Natural killer cell treated with Interleukin-12 subunit alpha and Interleukin-12 subunit beta and Interleukin-15 and Interleukin-18, amount 100 ng/mL, for 72 hours (primary cell): ENCODE measurements at places on chromosomes 13 and 19.
A peak's percentile ranks its signal among the peaks of the same experiment; 100 is the strongest.

- DNase-seq: no peak
Observed at GRCh38 chr19:35352177-35352447, 4.4 kb downstream of the FFAR1 start.

GRCh38 chr19:13707915-13708314 lies 56.4 kb upstream of the MRI1 start:
- DNase-seq: no peak

DNA sequence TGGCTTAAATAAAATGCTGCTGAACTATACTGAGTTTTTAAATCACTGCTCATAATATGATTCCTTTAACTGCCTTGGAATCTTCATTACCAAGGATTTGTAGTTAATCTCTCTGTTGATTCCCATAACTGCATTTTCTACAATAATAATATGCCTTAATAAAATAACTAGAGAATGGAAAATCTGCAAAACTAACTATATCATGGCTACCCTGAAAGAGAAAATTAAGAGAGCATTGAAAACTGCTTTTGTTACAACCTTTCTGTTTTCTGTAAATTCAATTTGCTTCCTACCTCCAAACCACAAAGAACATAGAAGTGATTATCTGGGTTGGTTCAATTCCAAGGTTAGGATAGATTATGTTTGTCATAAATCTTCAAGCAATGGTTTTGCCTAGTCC lies 202.8 kb upstream of the ATXN8OS start:
- DNase-seq: no peak

DNA sequence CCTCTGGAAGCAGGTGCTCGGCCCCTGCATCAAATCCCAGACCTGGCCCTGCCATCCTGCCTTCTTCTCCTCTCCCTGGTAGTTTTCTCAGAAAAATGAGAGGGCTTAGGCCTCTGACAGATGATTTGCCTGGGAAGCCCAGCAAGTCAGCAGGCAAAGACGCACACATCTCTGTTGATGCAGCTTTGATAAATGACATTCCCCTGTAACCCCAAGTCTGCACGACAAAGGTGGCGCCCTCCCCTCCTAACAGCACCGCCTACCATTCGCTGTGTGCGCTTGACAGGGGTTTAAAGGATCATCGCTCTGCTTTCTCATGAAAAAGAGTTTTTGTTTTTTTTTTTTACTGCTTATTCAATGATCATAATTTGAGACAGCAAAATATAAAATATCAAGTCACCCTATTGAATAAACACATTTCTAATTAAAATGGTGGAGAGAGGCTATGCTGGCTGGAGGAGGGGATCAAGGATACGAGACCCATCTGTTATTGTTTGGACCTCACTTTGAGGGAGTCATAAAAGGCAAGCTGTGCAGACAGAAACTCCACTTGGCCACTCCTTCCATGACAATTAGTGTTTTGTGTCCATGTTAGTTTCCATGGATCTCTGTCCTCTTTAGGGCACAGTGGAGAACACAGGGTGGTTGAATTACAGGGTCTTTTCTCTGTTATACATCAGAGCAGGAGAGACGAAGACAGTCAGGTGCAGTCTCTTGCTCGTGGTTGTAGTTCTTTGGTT lies 126.1 kb downstream of the FGF9 start:
- DNase-seq: no peak

- no peak for DNase-seq
Observed at GRCh38 chr13:30810261-30810701, 74.9 kb downstream of the ALOX5AP start.

- no peak for DNase-seq
Observed at GRCh38 chr13:34360702-34361101, 542.8 kb downstream of the RFC3 start.

DNA sequence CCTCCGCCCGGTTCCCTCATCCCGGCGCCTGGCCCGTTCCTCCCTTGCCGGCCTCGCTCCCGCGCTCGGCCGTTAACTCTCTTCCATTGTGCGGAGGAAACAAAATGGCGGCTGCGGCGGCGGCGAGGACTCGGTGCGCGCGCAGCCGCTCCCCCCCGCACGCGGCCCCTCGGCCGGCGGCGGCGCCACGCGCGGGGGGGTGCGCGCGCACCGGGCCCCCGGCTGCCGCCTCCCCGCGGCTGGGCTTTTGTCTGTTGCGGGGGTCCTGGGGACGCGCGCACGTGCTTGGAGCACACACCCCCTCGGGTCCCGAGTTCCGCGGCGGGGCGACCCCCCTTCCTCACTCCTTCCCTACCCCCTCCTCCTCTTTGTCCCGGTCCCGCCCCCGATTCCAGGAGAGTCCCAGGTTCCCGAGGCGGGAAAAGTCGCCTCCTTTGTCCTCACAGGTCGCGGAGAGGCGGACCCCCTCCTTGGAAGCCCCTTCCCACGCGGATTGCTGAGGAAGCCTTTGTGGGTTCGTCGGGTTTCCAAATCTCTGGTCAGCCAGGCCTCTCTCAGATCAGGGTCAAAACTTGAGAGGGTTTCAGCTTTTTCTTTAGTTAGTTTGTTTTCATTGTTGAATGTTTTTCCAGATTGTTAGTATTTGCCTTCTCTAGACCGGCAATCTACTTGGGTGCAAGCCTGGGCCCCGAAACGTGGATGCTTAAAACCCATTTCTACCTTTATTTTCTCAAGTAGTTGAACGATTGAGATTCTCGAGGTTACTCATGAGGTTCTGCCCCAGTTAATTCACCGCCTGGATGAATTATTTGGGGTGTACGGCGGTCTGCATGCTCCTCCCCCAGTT lies 687 bp downstream of the ILF3 start:
- DNase-seq: peak; percentile 69

DNA sequence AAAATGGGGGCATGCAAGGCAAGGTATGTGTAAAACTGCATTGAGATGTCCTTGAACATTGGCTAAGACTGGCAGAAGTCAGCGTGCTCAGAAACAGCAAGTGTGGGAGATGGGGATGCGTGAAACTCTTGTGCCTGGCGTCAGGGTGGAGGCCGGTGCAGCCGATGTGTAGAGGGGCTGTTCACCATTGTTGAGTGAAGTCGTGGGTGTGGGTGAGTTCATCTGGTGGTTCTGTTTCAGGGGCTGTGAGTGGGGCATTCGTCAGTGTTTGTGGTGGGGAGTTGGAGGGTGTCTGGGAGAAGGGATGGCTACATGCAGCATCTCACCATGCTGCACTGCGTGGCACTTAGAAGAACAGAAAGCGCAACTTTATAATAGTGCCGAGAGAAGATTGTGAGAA lies 11.4 kb upstream of the MIA start:
- DNase-seq: no peak

DNA sequence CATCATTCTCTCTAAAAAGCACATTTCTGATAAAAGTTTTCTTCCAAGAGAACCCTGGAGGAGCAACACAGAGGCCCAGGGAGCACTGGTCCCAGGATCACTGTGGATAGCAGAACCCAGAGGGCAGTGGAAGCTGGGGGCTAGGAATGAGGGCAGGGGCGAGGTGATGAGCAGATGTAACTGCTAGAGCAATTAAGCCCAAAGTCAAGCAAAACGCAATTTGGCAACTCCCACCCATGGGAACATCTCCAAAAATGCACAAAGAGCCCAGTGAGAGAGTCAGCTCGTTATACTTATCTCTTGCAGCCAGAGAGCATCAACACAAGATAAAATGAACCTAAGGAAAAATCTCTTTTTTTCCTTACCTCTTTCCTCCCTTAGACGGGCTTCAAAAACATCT lies 284.2 kb downstream of the TBC1D4 start:
- no peak for DNase-seq

GRCh38 chr19:2561895-2562294 lies 86.0 kb downstream of the GADD45B start:
- DNase-seq: peak; percentile 96

GRCh38 chr13:87942205-87942604 lies 271.0 kb downstream of the SLITRK5 start:
- DNase-seq: no peak

GRCh38 chr13:111665691-111666095 lies 345.3 kb downstream of the TEX29 start:
- DNase-seq: no peak

DNA sequence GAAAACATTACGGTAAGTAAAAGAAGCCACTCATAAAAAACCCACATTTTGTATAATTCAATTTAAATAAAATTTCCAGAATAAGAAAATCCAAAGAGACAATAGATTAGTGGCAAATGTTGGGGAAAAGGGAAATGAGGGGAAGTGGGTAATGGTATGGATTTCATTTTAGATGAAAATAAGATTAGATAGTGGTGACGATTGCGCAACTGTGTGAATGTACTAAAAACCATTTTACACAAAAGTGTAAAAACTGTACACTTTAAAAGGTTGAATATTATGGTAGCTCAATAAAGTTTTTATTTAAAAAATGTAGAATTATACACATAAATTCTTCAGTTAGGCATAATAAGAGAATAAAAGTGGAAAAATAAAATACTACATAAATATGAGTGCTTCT lies 3.7 kb downstream of the MBD3L1 start:
- DNase-seq: no peak

DNA sequence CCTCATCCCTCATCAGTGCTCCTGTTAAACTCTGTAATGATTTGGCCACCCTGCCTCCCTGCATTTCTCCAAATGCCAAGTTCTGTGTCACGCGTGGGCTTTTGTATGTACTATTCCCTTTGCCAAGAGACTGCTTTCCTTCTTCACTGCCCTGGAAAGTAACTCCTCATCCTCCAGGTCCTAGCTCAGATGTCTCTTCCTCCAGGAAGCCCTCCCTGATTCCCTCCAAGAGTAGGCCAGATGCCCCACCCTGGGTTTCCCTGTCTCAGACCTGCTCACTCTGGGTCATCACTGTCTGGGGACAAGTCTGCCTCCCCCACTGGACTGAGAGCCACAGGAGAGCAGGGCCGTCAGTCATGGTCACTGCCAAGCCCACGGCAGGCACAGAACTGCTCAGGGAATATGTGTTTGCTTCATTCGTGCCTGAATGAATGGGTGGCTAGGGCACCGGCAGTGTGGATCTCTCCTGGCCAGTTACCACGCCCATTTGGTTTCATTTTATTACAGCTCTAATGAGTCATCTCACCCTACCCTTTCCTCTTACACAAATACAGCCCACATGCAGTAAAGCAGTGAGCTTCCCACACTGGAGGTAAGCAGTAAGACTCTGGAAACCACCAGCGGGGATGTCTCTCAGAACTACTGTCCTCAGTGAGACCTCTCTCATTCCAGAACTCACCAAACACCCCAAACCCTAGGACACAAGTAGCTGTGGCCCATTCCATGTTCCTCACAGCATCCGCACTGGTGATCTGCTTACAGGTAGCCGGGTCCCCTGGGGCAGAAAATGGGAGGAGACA lies 12.1 kb upstream of the GPR4 start:
- DNase-seq: peak; percentile 74

GRCh38 chr13:46531953-46532352 lies 21.0 kb upstream of the LRCH1 start:
- no peak for DNase-seq

DNA sequence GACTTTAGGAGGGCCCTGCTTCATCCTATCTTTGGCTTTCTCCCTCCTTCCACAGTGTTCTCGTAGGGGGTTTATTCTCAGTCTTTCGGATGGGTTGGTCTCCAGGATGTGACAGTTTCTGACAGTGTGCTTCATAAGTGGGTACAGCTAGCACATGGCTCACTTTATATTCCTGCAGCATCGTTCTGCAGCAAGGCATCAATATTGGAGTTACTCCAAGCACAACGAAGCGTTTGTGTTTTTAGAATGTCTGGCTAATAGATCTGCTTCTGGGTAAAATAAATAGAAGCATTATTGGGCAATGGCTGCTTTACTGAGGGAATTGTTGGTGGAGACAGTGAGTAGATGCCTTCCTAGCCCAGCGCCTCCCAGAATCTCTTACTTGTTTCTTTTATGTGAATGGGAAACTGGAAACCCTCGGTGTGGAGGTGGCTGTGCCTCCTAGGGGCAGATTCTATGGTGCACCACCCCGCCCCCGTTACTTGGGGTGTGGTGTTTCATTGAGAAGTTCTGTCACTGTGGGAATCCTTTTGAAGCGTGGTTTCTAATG lies 2.0 kb downstream of the FARP1 start:
- DNase-seq: no peak

- DNase-seq: no peak
Observed at GRCh38 chr13:83804356-83804962, 77.8 kb downstream of the SLITRK1 start.

GRCh38 chr13:104779311-104779993 lies 1713.2 kb upstream of the SLC10A2 start:
- DNase-seq: no peak

- DNase-seq: no peak
Observed at GRCh38 chr13:78689011-78689410, 30.1 kb upstream of the OBI1 start.

DNA sequence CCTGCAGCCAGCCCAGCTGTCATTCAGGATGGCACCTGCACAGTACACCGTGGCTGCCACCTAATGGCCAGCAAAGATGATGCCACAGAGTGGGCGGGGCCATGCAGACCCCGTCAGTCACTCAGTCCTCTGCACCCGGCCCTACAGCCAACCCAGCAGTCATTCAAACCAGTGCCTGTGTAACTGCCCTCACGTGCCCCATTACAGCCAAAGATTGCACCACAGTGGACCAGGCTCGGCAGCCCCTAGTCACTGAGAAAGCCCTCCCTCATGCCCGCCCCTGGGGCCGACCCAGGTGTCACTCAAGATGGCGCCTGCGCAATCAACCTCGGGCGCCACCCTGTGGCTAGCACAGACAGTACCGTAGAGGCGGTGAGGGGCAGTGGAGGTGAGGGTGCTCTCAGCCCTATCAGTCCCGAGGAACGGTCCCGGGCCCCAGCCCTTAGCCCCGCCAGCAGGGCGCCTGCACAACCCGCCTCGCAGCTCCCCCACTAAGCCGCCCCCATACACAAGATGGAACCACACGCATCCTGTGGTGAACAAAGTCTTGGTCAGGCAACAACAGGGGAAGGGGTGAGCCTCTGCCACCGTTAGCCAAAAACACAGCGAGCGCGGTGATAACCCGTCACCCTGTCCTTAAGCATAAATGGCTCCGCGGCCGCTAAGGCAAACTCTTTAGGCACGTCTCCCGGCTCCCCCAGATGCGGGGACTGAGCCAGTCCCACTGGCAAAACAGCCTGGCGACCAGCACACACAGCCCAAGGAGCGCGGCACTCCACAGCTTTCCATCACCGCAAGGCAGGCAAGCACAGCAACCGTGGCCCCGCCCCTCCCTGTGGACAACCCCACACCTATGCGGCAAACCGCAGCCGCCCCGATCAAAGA lies 2.3 kb downstream of the PEG3 start:
- DNase-seq: no peak

- DNase-seq: no peak
Observed at GRCh38 chr13:105442949-105443699, 1092.3 kb downstream of the EFNB2 start.

- no peak for DNase-seq
Observed at GRCh38 chr19:29187676-29188075, 25.3 kb downstream of the UQCRFS1 start.

- DNase-seq: no peak
Observed at GRCh38 chr13:50676602-50677001, 166.9 kb downstream of the DLEU7 start.

DNA sequence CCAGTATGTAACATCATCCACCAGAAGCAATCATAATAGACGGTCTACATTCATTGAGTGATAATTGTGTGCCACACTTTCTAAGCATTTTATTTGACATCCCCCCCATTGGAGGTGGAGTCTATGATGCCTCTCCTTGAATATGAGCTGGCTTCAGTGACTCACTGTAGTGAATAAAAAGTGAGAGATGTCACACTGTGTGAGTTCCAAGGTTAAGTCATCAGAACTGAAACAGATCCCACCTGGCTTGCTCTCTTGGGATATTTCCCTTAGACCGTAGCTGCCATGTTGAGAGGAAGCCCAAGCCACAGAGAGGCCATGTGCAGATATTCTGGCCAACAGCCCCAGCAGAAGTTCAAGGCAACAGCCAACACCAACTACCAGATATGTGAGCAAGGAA lies 12.6 kb downstream of the RTBDN start:
- no peak for DNase-seq

- DNase-seq: no peak
Observed at GRCh38 chr19:17902701-17903100, 30.1 kb upstream of the CCDC124 start.
